ENCODE measurements at places on chromosomes 12 and 14.

GRCh38 chr14:76412501-76412900, 36.6 kb downstream of the ESRRB start:
- DNase-seq: no peak

- no peak for DNase-seq
These were observed 613 bp downstream of the DUSP16 start for GRCh38 chr12:12562016-12562483.

DNA sequence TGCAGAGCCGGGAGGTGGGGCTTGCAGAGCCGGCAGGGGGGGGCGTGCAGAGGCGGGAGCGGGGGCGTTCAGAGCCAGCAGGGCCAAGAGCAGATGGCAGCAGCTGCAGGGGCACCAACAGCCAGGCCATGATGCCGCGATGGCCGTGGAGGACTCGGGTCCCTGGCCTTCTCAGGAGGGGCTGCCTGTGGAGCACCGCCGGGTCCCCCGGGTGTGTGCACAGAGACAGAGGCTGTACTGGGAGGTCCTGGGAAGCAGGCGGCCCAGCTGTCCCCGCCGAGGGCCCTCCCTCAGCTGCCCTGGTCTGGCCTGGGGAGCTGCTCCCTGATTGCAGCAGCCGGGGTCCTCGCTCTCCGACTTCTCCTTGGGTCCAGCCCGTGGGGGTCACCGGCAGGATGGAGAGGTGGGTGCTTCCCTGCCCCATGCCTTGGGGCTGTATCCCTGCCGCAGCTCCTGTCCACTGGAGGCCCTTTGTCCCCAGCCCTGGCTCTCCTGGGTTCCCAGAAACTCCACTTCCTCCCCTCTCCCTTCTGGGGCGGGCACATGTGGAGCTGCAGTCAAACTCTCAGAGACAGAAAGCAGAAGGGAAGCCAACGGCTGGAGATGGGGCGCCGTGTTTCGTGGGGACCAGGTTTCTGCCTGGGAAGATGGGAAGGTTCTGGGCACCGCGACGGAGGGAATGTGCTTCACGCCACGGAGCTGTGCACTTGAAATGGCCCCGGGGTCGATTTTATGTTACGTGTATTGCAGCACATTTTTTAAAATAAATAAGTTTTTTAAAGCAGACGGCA, 75.8 kb upstream of the GALNT9 start:
- no peak for DNase-seq

DNA sequence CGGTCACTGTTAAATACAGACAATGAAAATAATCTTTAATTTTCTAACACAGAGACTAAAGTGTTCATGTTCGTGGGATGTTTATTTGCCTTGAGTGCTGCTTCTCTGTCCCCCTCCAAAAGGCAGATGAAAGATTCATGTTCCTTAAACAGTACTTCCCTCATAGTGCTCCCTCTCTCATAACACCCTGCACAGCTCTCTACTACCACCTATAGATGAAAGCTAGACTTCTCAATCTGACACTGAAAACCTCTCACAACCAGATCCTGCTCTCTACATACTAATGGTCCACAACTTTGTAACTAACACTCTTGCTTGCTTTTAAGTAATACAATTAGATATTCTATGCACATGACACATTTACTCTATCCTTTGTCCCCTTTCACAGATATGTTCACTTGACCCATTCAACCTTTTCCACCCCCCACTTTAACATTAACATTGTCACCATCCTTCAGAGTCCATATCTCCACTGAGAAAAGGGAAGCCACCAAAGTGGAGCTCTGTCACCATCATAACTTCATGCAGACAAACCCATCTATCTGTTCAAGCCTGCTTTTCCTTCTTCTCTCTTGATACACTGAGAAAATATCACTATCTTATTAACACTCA, 266.4 kb upstream of the USP15 start:
- no peak for DNase-seq

DNA sequence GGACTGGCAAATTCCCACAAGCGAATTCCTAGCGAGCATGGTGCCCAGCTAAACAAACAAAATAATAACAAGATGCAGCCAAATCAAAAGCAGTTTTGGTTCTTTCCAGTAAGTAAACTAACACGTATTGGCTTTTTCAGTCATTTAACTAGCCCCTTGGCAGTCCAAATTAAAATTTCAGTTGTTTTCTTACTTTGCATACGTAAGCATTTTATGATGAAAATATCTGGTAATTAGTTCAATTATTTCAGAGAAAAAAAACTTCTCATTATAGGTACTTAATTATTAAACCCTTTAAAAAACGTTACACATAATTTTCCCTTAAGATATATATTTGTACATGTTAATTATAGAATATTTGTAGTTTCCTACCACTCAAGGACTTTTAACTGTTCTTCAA, 70.1 kb downstream of the ST8SIA1 start:
- no peak for DNase-seq

DNA sequence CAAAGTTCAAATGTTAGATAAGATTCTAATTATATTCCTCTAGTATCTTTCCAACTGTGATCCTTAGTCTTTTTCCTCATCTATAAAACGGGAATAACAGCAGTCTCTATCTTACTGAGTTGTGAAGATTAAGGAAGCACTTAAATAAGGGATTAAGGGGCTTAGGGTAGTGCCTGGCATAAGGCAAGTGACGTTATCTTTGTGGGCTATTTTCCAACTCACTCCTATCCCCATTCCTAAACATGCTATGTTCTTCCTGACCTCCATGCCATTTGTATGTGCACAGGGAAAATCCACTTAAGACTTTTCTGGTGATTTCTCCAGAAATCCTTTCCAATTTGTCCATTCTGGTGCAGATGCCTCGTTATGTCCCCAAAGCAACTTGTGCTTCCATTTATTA, 33.3 kb downstream of the SUPT16H start:
- no peak for DNase-seq

All from stimulated activated CD4-positive, alpha-beta T cell treated with anti-CD3 and anti-CD28 coated beads, Interleukin-1b, Interleukin-23, amount 100 ng/mL, for 1 hour (primary cell).